ENCODE measurements at places on chromosomes 11 and 22.
A peak's percentile ranks its signal among the peaks of the same experiment; 100 is the strongest.

GRCh38 chr11:70661761-70662501 lies 263.6 kb downstream of the CTTN start:
- DNase-seq = peak; percentile 36

DNA sequence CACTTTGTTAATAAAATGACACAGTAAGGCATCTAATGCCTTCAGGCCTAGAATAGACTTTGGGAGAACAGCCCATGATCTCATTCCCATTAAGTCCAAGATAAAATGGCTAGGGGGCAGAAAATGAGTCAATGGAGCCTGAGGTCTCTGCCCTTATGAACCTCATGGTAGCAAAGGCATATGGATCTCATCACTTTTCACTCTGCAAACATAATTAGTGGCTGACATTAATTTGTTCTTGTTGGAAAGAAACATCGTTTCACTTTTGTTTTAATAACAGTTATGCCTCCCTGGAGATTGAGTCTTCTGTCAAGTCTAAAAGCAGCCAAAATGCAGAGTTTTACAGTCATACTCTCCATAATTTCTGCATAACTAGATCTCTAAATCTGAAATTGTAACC lies 111.8 kb upstream of the API5 start:
- DNase-seq = no peak

DNA sequence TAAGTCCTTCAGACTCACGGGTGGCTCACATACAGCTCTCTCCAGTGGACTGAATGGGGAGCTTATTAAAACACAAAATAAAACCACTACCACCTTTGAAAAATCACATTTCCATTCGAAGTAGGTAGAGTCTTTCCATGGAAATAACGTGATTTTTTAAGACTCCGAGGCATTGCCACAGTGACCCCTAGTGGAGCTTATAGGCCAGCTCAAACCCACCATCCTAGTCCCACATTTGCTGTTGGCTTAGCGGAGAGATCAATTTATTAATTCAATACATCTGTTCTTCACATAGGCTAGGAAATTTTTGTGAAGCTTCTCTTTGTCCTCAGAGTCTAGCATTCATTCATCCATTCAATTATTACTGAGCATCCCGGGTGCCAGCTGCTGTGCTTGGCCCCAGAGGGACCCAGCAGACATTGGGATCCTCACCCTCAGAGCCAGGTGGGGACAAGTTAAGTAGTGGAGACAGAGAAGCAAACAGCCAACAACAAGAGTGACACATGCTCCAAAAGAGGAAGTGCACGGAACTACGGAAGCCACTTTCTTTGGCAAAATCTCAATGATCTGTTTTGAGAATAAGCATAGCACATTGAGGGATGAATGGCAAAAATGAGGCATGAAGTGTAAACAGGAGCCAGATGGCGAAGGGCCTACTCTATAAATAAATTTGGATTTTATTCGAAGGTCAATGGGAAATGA lies 10.2 kb upstream of the P4HA3 start:
- DNase-seq = no peak

- DNase-seq = no peak
Measured at GRCh38 chr11:121762820-121763219, 310.1 kb upstream of the SORL1-AS1 start.

- no peak for DNase-seq
Measured at GRCh38 chr11:114912826-114913225, 234.5 kb downstream of the NXPE2 start.

DNA sequence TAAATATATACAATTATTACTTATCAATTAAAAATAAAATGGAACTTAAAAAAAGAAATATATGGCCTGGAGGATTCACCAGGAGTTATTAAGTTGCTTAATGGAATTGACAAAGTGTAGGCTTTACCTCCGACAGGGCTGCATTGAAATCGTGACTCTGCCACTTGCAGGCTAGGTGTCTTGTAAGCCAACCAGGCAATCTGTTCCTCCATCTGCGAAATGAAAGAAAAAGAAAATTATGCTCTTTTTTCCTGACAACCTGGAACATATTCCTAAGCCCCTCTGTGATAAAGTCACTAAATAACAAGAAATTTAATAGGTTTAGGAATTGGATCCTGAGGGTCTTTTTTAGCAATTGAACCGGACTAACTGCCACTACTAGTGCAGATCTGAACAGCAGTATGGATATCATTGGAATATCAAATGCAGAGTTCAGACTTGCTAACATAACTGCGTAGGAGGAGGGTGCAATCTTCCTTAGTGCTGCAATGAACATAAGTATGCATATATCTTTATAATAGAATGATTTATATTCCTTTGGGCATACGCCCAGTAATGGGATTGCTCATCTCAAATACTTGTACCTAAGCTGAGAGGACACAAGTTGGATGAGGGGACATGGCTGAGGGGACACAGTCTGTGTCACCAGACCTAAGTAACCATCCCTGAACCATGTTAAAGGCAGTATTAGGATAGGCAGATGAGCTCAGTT lies 42.5 kb upstream of the CEP126 start:
- DNase-seq = no peak

DNA sequence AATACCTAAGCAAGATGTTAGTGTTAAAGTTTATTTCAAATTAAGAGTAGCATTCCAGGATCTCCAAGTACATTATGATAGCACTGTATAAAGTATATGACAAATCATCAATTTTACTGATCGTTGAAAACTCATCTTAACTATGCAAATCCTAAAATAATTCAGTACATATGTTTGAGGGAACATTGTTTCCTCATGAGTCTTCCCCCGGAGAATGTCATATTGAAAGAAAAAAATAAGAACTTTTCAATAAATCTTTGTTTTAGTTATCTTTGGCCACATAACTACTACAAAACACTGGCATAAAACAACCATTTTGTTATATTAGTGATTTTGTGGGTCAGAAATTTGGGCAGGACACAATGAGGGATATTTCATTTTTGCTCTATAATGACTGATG lies 135.4 kb downstream of the METTL15 start:
- DNase-seq = no peak

DNA sequence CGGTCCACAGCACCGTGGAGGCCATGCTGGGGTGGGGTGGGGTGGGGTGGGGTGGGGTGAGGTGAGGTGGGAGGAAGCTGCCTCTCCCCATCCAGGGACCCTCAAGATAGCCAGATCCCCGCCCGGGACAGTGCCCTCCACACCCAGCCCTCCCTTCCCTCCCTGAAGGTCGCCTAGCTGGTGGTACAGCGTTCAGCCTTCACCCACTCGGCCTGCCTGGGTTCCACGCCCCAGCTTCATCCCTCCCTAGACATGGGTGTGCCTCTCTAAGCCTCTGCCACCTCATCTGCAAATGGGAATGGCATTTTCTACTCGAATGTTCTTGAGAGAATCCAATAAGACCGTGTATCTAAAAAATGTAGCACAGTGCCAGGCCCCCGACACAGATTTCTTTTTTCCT lies 17.8 kb downstream of the KCTD17 start:
- no peak for DNase-seq

- no peak for DNase-seq
Measured at GRCh38 chr11:40246983-40247382, 1212.5 kb downstream of the LRRC4C start.

- no peak for DNase-seq
Measured at GRCh38 chr11:74989260-74989638, 516 bp downstream of the NEU3 start.

DNA sequence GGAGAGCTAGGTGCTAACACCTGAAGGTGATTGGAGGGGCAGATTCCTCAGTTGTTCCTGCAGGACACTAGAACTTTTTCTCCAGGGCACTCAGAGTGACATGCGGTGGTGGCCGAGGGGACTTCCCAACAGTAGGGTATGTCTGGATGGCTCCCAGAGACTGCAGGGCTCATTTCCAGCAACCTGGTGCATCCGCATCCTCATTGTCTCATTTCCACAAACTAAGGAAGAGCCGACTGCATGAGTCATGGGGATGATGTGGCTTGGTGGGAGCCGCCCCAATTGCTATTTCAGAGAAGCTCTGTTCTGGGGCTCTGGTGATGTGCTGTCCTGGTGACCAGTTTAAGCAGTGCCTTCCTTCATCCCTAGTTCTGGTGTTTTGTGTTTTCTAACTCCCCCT lies 2.8 kb upstream of the ROBO4 start:
- DNase-seq = no peak

- DNase-seq = no peak
Measured at GRCh38 chr11:43245466-43245865, 66.3 kb upstream of the API5 start.

- DNase-seq = no peak
Measured at GRCh38 chr22:26502688-26503561, 9.3 kb downstream of the TFIP11 start.

- peak; percentile 3 for DNase-seq
Measured at GRCh38 chr22:23530106-23530505, 50.0 kb downstream of the IGLL1 start.

DNA sequence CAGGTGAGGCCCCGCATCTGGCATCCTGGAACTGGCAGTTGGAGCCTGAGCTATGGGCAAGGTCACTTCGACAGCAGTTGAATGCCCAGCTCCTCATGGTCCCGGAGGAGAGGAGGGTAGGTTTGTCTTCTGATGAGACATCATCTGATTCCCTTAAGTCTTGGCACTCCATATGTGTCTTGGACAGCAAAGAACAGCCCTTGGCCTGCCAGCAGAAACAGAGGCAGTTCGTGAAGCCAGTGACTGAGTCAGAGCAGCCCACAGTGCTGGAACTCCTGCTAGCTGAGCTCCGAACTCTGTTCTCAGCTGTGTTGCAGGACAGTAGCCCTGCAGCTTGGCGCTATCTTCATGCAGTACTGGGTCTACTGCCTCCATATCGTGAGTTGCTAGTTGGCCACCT lies 1.0 kb downstream of the DNHD1 start:
- DNase-seq = no peak

- DNase-seq = no peak
Measured at GRCh38 chr11:40328890-40329614, 1130.4 kb downstream of the LRRC4C start.

DNA sequence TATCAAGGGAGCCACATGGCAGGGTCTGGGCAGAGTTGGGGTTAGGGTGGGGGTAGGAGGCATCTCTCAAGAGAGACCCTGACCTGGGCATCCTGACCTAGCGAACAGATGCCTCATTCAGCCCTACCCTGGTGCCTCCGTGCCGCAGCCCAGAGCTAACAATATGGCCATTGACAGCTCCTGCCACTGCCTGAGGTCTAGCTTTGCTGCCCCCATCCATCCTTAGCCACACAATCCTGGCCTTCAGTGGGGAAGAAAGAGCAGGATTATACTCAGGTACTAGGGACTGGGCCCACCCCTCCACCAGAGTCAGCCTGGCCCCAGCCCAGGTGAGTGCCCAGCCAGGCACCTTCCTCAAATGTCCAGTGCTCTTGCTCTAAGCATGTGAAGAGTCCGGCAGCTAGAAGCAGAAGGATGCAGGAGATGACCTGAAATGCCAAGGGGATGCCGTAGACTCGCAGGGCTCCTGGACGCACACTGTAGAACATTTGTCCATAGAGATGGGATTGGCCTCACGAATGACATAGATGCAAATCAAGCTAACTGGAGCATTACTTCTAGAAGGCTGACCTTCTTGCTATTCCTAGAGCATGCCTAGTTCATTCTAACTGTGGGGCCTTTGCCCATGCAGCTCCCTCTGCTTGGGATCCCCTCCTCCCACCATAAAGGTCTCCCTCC lies 13.3 kb upstream of the SERPINH1 start:
- no peak for DNase-seq

DNA sequence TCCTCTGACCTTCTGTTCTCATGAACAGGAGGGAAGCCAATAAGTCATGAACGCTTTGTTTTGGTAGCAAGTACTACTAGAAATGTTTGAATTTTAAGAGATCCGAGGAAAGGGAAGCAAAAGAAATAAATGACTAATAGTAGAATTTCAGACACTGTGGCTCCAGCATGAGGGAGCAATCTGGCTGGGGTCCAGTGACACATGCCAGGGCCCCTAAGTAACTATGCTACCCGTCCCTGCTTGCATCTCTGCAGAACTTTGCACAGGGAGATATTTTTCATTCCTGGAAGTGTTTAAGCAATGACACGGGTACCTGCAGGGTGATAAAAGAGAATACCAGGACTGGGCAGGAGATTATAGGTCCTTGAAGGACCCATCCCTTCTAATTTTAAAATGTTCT lies 7.3 kb upstream of the ADAMTS8 start:
- no peak for DNase-seq

DNA sequence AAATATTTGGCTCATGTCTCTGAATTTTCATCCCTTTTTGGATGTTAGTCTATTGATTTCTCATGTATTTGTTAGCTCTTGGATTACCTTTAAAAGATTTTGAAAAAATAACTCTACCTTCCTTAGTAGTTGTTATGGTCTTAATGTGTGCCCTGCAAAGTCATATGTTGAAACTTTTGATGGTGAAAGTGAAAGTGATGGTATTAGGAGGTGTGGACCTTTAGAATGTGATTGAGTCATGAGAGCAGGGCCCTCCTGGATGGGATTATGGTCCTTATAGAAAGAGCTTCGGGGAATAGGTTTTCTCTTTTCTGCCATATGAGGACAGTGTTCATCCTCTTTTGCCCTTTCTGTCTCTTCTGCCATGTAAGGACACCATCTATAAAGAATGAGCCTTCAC lies 33.6 kb upstream of the MPPED2 start:
- no peak for DNase-seq

GRCh38 chr11:69294571-69295078 lies 670 bp downstream of the MYEOV start:
- no peak for DNase-seq

GRCh38 chr11:64337538-64338249 lies 2.3 kb upstream of the CCDC88B start:
- DNase-seq = no peak

DNA sequence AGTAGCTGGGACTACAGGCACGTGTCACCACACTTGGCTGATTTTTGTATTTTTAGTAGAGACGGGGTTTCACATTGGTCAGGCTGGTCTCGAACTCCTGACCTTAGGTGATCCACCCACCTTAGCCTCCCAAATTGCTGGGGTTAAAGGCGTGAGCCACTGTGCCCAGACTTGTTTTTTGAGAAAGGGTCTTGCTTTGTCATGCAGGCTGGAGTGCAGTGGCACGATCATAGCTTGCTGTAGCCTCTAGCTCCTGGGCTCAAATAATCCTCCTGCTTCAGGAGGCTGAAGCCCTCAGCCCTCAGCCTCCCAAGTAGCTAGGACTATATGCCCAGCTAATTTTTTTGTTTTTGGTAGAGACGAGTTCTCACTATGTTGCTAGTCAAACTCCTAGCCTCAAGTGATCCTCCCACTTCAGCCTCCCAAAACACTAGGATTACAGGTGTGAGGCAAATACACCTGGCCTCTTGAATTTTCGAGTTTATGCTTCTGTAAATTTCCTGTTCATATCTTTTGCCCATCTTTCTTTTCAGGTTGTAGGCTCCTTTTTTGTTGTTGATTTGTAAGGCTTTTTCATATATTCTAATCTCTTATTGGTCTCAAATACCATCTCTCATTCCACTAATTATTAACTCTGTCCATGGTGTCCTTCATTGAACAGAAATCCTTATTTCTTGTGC lies 3.4 kb upstream of the RBM4B start:
- DNase-seq = no peak

Data from D721Med (cell line).